Aorta (tissue), 5 donors: ENCODE measurements at places on chromosomes 4 and X. TPM values are rescaled to one million over a fixed set of nuclear protein-coding genes. Genes with fewer than 3 reads are reported as not detected.

The FREM3 gene
- 0.18 TPM for total RNA-seq

DNA sequence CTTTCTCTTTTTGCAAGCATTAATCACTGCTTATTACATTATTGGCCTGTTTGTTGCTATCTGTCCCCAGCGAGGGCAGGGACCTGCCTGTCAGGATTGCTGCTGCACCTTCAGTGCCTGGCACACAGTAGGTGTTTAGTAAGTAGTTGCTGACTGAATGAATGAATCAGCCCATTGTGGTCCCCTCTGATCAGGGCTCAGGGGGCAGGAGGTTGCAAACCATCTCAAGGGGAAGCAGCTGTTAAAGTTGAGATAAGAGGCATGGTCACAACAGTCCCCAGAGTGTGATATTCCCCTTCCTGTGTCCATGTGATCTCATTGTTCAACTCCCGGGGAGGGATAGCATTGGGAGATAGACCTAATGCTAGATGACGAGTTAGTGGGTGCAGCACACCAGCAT, 85.4 kb downstream of the WFS1 start:
- DNase-seq: no peak
- no peaks in the 10 kb centered on the region for H3K36me3 ChIP-seq
- no peak overlapping the region for H3K27ac ChIP-seq
- no peak overlapping the region for H3K4me3 ChIP-seq

DNA sequence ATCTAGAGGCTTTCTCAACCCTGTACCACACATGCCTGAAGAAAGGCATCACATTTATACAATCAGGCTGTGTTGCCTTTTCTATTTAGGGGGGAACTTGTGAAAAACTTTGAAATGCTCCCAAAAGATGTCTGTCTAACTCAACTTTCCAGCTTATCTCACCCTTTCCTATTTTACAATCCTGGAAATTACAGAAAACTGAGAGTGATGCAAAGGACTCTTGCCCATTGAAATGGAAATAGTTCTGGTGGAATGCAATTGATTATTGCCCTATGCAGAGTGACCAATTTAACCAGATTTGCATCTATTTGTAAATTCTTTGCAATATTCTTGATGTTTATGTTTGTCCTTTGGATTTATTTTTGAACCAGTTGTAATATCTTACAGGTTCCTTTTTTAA, 77.3 kb downstream of the GALNT7 start:
- no peak overlapping the region for H3K4me3 ChIP-seq
- no peak for DNase-seq
- no peaks in the 10 kb centered on the region for H3K36me3 ChIP-seq
- H3K27ac ChIP-seq: no peak overlapping the region
- H3K4me1 ChIP-seq: peaks cover 6% of the 10 kb centered on the region

- H3K36me3 ChIP-seq: no peaks in the 10 kb centered on the region
- H3K4me3 ChIP-seq: no peak overlapping the region
- no peak for DNase-seq
- H3K4me1 ChIP-seq: no peaks in the 10 kb centered on the region
Observed at GRCh38 chr4:7742807-7743280, 196.8 kb downstream of the AFAP1 start.

DNA sequence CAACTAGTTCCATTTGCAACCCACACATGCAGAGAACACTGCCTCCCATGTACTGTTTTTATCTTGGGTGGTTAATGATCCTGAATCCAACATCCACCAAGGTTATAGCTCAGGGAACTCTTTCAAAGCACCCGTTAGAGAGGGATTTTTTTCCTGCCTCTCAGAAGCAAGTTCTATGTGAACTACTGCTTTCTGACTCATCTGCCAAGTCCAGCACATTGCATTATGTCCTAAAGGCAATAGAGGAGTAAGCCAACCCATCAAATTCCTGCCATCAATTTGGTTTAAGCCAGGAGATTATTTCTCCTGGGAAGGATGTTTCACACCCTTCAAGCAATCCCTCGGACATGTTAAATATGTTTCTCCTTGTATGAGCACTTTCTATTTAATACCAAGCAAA, 334.5 kb downstream of the GASK1B start:
- no peak overlapping the region for H3K4me3 ChIP-seq
- H3K27me3 ChIP-seq: no peaks in the 10 kb centered on the region
- H3K4me1 ChIP-seq: no peaks in the 10 kb centered on the region
- no peak overlapping the region for H3K27ac ChIP-seq
- no peaks in the 10 kb centered on the region for H3K36me3 ChIP-seq

GRCh38 chr4:184114431-184114830, 103.2 kb downstream of the ENPP6 start:
- no peak overlapping the region for H3K27ac ChIP-seq
- H3K4me3 ChIP-seq: no peak overlapping the region
- no peaks in the 10 kb centered on the region for H3K4me1 ChIP-seq
- H3K27me3 ChIP-seq: no peaks in the 10 kb centered on the region
- H3K36me3 ChIP-seq: no peaks in the 10 kb centered on the region
